ENCODE measurements at places on chromosomes 12 and 14.

DNA sequence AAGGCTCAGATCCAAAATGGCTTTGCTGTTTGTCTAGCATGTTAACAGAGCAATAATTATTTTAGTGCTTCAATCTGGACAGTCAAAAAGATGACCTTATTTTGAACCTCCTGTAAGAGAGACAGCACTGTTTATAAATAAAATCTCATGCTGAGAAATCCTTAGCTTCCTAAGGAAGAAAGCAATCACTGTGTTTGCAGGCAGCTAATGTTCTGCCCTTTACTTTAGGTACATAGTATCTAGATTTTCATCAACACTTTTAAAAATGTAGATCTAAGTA, 105.3 kb downstream of the PRKD1 start:
- no peaks in the 10 kb centered on the region for H3K27me3 ChIP-seq
- H3K27ac ChIP-seq: no peak overlapping the region
- DNase-seq: no peak
- H3K36me3 ChIP-seq: no peaks in the 10 kb centered on the region

GRCh38 chr12:86914721-86915120, 658.5 kb upstream of the MGAT4C start:
- no peak overlapping the region for H3K27ac ChIP-seq
- no peak overlapping the region for H3K4me3 ChIP-seq
- H3K4me1 ChIP-seq: no peaks in the 10 kb centered on the region
- no peaks in the 10 kb centered on the region for H3K27me3 ChIP-seq

DNA sequence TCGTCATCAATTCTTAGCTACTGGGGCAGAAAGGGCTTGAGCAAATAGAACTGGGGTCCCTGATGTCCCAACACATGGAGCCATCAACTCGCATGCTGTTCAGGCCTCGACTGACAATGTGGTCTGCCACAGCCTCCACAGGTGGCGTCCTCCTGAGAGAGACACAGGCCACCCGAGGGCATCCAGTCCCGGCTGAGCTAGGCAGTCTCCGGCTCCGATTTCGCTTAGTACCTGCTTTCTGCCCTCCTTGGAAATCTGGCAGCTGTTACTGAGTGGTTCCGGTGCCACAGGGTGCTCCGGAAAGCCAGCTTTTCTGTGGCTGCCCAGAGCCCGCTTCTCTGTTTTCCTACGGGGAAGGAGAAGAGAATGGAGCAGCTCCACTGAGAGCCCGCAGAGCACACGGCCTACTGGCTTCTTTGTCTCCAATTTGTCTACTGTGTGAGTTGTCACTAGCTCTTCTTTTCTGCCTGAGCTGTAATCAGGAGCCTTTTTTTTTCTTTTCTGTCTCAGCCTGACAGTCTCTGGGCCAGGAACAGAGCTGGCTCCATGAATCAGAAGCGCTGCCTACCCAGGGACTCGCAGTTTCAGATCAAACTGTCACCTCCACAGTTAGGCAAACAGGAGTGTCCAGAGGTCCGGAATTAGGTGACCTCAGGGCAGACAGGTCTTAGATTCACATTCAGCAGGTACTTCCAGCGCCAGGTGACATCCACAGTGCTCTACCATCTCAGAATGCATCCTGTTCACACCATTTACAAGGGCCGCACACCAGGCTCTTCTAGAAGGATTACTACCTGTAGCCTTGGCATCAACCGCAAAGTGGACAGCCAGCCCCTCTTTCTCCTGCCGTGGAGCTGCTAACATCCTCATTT, 73.3 kb downstream of the MOK start:
- no peaks in the 10 kb centered on the region for H3K27me3 ChIP-seq
- H3K36me3 ChIP-seq: no peaks in the 10 kb centered on the region
- H3K27ac ChIP-seq: no peak overlapping the region
- H3K4me1 ChIP-seq: no peaks in the 10 kb centered on the region

DNA sequence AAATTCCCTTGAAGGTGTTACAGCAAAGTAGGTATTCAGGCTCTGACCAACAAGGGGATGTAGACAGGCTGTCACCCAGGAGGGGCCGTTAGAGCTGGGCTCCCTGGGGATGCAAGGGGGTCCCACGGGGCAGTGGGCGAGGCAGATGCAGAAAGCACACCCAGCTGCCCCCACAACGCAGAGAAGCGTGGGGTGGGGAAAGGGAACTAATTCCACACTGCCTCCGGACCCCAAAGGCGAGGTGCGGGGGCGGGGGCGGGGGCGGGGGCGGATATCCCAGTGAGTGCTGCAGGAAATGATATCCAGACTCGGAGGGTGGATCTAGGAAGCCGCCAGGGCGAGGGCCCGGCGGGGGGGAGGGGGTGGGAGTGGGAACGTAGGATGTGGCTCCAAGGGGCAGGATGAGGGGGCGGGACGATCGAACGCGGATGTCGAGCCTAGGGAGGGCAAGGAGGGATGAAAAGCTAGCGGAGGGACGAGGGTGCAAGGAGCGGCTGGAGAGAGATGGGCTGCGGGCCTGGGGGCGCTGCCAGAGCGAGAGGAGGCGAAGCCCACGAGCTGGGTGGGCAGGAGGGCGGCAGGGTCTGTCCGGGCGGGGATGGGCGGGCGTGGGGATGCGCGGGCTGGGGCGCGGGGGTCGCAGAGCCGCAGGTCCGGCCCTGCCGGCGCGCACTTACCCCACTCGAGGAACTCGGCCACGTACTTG, 874 bp downstream of the CDC42BPB start:
- peak; percentile 42 for DNase-seq
- peaks cover 31% of the 10 kb centered on the region for H3K4me1 ChIP-seq
- no peaks in the 10 kb centered on the region for H3K36me3 ChIP-seq
- no peaks in the 10 kb centered on the region for H3K27me3 ChIP-seq
- H3K4me3 ChIP-seq: peak overlapping the region; percentile 89
- H3K27ac ChIP-seq: peak overlapping the region; percentile 79

- H3K27ac ChIP-seq: no peak overlapping the region
- H3K27me3 ChIP-seq: peaks cover 4% of the 10 kb centered on the region
- no peaks in the 10 kb centered on the region for H3K4me1 ChIP-seq
- DNase-seq: no peak
Measured at GRCh38 chr14:81337073-81337472, 63.1 kb downstream of the STON2 start.

DNA sequence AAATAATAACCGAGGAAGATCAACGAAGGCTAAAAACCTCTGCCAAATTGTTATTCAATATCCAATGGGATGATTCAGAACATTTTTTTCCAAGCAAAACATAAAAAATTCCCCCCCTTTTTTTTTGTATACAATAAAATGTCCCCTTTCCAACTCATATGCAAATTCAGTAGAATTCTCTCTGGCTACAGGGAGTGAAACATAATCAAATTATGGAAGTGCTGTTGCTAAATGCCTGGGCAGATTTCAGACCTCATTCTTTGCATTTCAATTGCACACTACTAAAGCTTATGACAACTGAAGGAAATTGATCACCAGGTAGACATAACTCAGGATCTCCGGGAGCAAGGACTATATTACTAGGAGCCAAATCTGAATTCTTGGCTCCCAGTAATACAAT, 51.0 kb downstream of the LMNTD1 start:
- no peak overlapping the region for H3K27ac ChIP-seq
- no peak overlapping the region for H3K4me3 ChIP-seq
- no peaks in the 10 kb centered on the region for H3K36me3 ChIP-seq
- no peak for DNase-seq

DNA sequence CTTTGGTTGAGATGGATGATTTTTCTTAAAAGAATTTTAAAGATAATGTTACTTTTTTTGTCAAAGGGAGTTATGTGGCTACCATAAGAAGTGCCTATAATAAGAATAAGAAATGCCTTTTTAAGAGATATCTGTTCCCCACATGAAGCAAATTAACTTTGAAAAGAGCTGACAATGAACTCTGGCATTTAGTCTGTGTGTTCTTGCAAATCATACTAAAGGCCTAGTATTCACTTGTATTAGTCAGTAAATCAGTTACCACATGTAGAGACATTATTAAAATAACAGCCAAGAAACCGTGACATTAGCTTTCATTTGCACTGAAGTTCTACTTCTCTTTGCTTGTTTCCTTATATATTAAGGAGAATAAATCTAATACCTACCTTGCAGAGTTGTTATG, 296.3 kb downstream of the CCDC91 start:
- no peaks in the 10 kb centered on the region for H3K27me3 ChIP-seq
- no peak for DNase-seq
- no peaks in the 10 kb centered on the region for H3K4me1 ChIP-seq
- H3K27ac ChIP-seq: no peak overlapping the region
- H3K4me3 ChIP-seq: no peak overlapping the region
- H3K36me3 ChIP-seq: peaks cover 8% of the 10 kb centered on the region

GRCh38 chr12:95721320-95721719, 69.2 kb downstream of the NTN4 start:
- H3K4me1 ChIP-seq: no peaks in the 10 kb centered on the region
- H3K27me3 ChIP-seq: peaks cover 35% of the 10 kb centered on the region
- no peak overlapping the region for H3K27ac ChIP-seq
- no peak overlapping the region for H3K4me3 ChIP-seq

DNA sequence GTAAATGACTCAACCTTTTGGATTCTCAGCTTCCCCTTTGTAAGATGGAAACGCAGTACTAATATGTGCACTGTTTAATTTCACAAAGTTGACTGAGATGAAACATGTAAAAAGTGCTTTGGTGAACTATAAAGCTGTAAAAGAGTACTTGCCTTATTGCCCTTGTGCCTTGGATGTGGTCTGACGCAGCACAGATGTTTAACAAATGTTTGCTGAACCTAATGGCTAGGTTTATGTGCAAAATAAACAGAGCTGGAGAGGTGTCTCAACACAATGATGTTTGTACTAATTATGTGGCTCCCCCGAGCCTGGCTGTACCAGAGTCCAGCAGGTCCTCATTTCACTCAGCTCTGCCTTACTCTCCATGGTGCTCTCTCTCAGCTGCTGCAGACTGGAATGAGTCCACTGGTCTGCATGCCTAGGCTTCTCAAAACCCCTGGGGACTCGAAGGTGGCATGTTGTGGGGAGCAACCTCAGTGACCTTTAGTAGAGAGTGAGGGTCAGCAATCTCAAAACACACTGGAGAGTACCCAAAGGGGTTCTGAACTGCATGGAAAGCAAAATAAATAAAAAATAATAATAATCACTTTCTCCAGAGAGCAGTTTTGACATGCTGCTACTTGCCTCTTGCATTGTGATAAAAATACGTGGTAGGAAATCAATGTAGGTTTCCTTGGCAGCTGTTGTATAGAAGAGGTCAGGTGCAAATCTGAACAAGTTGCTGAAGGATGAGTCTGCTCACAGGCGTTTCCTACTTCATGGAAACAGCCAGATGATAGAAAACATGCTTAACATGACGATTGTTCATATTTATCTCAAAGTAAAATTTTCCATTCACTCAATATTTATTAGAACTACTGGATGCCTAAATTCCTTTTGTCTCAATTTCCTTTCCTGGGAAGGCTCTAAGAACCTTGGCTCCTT, 8.5 kb upstream of the AMIGO2 start:
- H3K27me3 ChIP-seq: no peaks in the 10 kb centered on the region
- peaks cover 8% of the 10 kb centered on the region for H3K36me3 ChIP-seq
- H3K4me1 ChIP-seq: peaks cover 7% of the 10 kb centered on the region
- H3K27ac ChIP-seq: no peak overlapping the region
- no peak for DNase-seq

DNA sequence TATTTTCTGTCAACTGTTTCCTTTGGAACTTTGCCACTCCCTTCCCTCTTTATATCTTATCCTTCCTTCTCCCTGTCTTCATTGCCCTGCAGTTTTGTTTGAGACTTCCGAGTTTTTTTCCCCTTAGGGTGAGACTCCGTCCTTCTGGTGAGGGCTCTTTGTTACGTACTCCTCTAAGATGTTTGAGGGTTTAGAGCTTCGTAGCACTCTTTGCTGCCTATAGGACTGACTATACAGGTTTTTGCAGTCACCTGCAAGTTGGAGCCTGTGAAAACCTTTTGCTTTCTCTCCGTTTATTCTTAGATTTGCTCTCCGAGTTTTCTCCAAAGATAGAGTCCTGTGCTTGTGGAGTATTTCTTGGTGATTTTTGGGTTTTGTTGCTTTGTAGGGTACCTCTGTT, 41.7 kb upstream of the MYRFL start:
- no peaks in the 10 kb centered on the region for H3K27me3 ChIP-seq
- peaks cover 20% of the 10 kb centered on the region for H3K4me1 ChIP-seq
- H3K4me3 ChIP-seq: no peak overlapping the region
- no peak for DNase-seq
- peaks cover 41% of the 10 kb centered on the region for H3K36me3 ChIP-seq
- H3K27ac ChIP-seq: no peak overlapping the region

GRCh38 chr12:96402061-96402460, 1.8 kb upstream of the CDK17 start:
- H3K4me1 ChIP-seq: peaks cover 35% of the 10 kb centered on the region
- H3K36me3 ChIP-seq: no peaks in the 10 kb centered on the region
- peak overlapping the region; percentile 98 for H3K4me3 ChIP-seq
- H3K27ac ChIP-seq: no peak overlapping the region
- H3K27me3 ChIP-seq: no peaks in the 10 kb centered on the region

- H3K36me3 ChIP-seq: peaks cover 6% of the 10 kb centered on the region
- no peak overlapping the region for H3K4me3 ChIP-seq
- no peaks in the 10 kb centered on the region for H3K4me1 ChIP-seq
- H3K27me3 ChIP-seq: no peaks in the 10 kb centered on the region
- no peak overlapping the region for H3K27ac ChIP-seq
Measured at GRCh38 chr12:19002216-19002615, 127.3 kb upstream of the PLEKHA5 start.

DNA sequence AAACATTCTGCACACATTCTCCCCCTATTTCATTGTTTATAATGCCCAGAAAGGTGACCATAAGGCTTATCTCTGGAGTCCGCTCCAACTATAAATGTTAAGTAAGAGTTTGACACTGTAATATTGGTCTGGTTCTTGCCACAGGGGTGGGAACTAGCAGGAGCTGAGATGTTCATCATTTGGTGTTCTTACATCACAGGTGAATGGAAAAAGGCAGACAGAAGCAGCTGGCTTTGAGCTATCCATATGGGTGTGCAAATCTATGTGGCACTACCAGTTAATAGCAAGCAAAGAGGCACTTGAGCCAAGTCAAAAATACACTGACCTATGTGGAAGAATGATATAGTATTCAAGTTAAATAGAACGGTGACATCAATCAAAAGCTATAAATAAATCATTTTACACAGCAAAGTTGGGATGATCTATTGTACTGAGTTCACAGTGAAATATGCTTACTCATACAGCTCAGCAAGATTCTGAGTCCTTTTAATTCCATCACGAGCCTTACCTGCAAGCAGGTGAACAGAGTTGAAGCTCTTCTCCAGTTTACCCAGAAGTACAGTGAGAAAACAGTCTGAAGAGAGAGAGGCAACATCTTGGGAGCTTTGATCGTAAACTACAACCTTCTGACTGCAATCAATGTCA, 43.2 kb downstream of the DUSP16 start:
- H3K36me3 ChIP-seq: no peaks in the 10 kb centered on the region
- H3K27me3 ChIP-seq: no peaks in the 10 kb centered on the region
- no peak overlapping the region for H3K27ac ChIP-seq
- H3K4me1 ChIP-seq: no peaks in the 10 kb centered on the region
- DNase-seq: no peak

- no peaks in the 10 kb centered on the region for H3K4me1 ChIP-seq
- no peaks in the 10 kb centered on the region for H3K36me3 ChIP-seq
- DNase-seq: no peak
- no peaks in the 10 kb centered on the region for H3K27me3 ChIP-seq
- no peak overlapping the region for H3K27ac ChIP-seq
Measured at GRCh38 chr14:63940387-63940786, 87.6 kb downstream of the SYNE2 start.

Measured in naive B cell (primary cell).